ENCODE measurements at places on chromosomes 4 and X.

GRCh38 chr4:183515411-183515810 lies 10.6 kb downstream of the ING2 start:
- DNase-seq = no peak

DNA sequence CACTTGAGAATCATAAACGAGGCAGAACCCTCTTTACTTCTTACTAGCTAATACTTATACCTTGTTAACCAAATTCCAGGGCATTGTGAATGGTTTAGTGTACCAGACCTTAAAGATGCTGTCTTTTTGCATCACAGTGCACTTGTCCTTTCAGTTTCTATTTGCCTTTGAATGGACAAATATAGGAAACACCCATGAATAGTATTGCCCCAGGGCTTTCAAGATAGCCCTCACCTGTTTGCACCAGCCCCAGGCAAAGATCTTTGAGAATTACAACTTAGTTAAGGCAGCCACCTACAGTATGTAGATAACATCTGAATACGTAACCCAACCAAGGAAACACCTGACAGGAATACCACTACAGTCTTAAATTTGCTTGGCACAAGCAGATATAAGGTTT lies 60.8 kb upstream of the CT45A1 start:
- DNase-seq = no peak

DNA sequence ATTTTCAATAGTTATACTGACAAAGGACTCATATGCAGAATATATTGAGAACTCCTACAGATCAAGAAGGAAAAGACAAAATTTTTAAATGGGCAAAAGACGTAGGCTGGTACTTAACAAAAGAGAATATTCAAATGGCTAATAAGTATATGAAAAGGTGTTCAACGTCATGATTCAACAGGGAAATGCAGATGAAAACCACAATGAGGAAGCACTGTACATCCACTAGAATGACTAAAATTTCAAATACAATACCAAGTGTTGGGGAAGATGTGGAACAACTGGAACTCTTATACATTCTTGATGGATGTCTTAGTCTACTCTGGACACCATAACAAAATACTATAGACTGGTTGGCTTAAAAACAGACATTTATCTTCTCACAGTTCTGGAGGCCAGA lies 1.3 kb upstream of the MRFAP1L1 start:
- DNase-seq = no peak

DNA sequence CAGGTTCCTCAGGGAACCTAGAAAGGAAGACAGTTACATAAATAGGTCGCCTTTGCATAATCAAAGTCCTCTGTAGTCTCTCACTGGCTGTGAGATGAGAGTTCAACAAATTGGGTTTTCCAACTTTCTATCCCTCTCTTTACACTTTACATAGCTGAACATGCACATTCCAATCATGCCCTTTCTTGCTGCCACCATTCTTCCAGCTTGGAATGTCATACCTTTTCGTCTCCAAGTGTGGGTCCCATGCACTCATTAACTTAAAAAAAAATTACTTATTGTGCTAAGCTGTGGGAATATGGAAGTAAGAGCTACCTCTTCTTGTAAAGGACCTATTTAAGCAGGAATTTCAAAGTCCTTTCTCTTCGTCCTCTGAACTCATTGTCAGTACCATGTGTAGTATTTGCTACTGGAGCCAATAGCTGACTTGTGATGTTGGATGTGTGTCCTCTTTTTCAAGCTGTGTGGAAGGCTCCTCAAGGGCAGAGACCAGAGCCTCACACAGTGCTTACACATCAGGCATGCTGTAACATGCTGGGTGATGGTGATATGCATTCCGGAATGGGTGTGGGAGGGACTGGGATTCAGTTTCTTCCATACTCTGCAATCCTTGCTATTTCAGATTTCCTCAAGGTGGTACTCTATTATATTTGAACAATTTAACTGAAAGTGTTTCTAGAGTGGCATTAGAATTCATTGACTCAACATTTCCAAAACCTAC lies 7.1 kb downstream of the ENOPH1 start:
- DNase-seq = no peak

DNA sequence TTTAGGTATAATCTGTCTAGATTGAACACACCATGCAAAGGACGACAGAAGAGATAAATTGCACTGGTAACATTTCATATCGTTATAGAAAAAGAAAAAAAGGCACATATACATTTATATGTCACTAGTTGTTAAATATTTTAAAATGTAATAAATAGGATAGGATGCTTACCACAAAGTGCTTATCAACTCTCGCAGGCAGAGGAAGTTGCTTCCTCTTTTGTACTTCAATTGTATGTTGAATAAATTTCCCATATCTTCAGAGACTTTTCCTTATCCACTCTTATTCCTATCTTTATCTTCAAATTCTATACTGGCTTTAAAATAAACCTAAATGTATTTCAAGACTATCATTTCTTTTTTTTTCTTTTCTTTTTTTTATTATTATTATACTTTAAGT lies 163.3 kb upstream of the SPOCK3 start:
- no peak for DNase-seq

- DNase-seq = no peak
These were observed 53.9 kb downstream of the IRF2 start for GRCh38 chr4:184420402-184420801.

DNA sequence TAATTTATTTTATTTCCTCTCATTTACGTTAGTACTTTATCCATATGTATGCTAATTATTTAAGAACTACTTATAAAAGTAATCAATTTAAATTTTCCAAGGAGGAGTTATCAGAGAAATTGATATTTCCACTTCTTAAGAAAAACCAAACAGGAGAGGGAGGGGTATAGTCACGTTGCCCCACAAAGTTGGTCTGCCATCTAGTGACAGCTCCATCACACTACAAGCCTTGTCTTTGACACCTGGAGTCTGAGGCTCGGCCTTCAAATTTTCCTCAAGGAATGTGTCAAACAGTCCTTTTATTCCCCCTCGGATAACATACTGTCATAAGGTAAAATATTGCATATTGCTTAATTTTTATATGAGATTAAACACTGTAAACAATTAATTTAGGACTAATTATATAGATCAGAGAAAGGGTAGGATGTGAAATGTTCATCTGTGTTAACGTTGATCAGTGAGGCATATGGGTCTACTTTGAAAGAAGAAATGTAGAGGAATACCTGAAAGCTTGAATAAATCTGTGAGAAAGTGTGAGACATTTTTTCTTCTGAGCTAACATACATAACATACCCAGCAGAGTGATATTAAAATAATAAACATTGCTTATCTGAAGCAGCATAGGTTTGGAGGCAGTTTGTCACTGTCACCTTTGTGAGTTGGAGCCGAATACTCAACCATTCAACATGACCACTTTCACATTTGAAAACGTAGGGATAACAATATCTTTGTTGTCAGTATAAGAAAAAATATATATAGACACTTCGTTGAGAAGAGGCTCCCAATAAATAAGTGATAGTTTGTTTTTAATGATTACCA lies 114.4 kb downstream of the GLRA3 start:
- DNase-seq = peak; percentile 29

GRCh38 chrX:29671421-29671820 lies 543.9 kb upstream of the MAGEB2 start:
- no peak for DNase-seq

GRCh38 chr4:89836897-89837384 lies at the start of gene SNCA:
Gene SNCA, minus strand, starts transcription at chr4:89837161. Its CDS starts 1,494 bp downstream, at chr4:89835667.
- DNase-seq = peak; percentile 94

DNA sequence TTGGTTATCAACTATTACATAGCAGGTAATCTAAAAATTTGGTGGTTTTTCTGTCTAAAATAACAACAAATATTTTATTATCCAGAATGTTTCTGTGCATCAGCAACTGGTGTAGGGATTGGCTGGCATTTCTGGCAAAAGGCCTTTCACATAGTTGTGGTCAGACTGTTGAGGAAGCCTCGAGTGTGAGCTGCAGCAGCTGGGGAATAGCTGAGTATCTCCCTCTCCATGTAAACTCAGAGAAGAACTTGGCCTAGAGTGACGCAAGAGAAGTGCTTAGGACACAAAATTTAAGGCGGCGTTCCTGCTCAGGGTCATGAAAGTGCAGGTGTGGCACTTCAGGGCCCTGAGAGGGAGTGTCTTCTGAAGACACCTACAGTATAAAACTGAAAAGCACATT lies 558.9 kb downstream of the SPOCK3 start:
- DNase-seq = no peak
